Stimulated activated CD8-positive, alpha-beta memory T cell treated with anti-CD3 and anti-CD28 coated beads, Interleukin-2, amount 100 ng/mL, for 48 hours (primary cell): ENCODE measurements at places on chromosomes 3 and 15.

DNA sequence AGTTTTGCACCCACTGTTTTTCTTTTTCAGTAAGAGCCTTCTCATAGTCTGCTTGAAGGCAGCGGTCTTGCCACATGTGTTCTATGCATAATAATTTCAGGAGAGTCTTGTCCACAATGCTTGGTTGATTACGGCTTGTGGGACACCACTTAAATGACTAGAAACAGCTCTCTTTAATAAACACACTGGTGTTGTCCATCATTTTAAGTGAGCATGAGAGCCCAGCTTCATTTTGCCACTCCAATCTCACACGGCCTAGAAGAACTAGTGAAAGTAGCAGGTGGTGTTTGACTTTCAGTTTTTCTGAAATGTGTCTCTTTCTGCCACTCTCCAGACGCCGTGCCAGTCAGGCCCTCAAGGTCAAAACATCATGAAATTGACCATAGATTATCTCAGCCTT, 292.1 kb downstream of the LPP start:
- DNase-seq: no peak

GRCh38 chr3:184188080-184188479, 2.1 kb downstream of the ABCF3 start:
- DNase-seq: no peak

DNA sequence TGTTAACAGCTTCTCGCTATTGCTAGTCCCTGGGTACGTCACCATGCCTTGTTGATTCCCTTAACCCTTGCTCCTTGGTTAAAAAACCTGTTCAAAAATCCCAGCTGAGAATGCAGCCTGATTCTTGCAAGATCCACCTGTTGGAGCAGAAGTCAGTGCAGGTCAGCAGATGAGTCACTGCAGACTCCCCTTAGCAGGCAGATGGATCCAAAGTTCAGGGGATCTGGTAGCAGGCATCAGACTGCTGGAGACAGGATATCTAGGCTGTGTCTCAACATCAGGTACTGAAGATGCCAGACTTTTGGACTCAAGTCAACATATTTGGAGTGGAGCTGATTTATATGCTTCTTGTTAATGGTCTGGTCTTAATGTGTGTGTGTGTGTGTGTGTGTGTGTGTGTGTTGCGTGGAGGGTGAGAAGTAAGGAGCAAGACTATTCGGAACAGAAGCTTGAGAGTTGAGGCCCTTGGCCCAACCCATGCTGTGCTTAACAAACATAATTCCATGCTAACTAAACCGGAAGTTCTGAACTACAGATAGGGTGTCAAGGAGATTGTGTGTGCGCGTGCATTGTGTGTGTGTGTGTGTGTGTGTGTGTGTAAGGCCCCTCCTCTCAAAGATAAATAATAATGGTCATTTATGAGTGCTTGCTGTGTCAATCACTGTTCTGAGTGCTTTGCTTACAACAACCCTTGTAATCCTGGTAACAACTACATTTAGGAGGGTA, 1.0 kb upstream of the C3orf52 start:
- DNase-seq: no peak

GRCh38 chr3:97817965-97818364, 3.8 kb upstream of the CRYBG3 start:
- DNase-seq: no peak

DNA sequence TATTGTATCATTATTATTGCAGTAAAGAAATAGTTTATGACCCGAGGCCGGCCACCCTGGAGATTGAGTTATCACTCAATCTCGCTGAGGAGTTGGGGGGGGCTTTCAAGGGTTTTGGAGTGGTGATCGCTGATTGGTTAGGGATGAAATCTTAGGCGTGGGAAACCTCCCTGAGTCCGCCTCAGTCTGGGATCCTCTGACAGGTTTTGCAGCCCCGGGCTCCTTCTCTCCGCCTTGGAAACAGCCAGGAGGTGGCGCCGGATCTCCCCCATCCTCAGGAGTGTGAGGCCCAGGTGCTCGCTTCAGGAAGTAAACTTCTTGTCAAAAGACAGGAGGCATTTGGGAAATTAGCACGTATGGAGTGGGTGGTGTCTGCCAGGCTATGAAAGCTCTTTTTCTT, 41.1 kb upstream of the SEC61A1 start:
- peak; percentile 8 for DNase-seq

DNA sequence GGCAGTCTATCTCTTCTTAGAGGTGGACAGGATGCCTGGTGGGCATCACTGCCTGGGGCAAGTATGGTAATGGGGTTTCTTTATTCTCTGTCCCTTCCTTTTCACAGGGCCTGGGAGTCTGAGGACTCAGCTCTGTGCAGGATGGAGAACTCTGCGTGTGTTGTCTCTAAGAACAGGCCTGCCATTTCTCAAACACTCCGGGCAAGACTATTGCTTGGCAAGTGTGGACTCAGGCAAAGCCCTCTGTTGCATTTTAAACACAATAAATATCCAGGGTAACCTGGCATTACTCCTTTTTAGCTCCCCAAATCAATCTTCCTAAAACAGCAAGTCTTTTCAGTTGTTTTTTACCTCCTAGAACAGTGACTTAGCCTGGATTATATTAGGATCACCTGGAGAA, 185.1 kb upstream of the ROPN1 start:
- DNase-seq: no peak

DNA sequence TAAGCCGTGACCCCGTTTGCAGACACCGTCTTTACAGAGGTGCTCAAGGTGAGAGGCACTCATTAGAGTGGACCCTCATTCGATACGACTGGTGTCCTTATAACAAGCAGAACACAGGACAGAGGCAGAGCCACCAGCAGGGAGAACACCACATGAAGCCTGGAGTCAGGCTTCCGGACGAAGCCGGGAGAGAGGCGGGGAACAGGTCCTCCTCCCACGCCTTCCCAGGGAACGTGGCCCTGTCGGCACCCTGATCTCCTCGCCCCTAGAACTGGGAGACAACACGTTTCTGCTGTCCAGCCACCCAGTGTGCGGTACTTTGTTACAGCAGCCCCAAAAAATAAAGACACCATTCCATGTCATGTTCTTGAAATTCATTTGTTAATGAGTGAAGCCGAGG, 33.6 kb downstream of the ZDHHC19 start:
- no peak for DNase-seq

- no peak for DNase-seq
Observed at GRCh38 chr3:115111632-115112031, 35.5 kb downstream of the ZBTB20 start.

DNA sequence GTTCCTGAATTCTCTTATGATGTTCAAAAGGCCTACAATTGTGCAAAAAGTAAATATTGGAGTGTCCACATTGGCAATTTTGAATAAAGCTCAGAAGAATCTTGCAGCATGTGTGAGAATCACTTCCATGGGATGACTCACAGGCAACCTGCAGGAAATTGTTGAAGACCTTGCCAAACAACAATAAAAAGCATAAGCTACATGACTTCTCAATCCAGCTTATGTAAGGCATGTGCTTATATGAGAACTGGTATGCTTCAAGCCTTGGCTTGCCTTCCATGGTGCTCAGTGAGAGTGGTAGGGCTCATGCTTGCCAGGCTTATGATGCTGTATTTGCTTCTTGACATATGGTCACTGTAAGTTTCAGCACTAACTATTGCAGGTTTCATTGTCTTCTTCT, 18.4 kb upstream of the BCHE start:
- DNase-seq: no peak

DNA sequence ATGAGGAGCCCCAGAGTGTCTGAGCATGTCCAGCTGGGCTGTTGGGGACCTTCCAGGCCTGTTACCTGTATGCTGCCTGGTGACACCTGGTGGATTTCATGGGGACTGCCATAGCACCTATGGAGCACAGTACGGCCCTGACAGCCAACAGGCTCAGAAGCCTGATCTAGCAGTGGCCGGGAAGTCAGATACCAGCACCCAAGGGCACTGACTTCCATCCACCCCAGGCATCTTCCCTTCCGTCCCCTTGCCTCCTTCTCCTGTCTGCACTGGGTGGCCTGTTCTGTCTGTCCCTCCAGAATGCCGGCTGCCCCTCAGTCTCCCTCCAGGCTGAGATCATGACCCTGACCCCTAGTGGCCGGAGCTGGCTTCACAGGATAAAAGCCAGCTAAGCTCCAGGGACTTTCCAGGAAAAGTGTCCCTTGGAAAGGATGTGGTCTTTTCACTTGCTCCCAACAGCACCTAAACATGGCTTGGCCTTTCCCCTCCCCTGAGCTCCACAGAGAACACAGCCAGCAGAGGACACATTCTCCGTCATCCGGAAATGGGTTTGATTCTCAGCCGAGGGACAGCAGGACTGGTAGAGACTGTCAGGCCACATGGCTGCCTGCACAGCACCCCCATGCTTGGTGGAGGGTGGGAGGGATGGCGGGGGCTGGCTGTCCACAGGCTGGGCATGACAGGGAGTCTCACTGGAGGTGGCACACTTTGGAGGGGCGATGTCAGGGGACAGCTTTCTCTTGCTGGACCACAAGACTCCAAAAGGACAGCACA, 9.5 kb downstream of the RPS17 start:
- peak; percentile 52 for DNase-seq

DNA sequence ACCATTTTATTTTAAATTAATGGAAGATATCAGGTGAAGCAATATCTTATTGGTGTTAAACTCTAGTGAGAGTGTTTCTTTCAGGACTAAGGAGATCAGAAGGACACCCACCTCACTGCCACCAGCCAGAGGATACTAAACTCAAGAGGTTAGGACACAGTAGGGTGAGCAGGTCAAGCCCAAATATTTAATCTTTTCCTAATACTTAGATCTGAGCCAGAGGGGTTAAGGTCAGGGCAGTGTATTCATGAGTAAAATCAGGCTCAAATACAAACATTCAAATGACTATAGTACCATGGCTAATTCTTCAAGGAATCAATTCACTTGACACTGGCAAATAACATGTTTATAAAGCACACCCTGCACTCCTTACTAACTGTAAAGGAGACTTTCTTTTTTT, 65.0 kb upstream of the IP6K2 start:
- DNase-seq: no peak

- no peak for DNase-seq
Observed at GRCh38 chr15:74396146-74396438, 28.6 kb upstream of the CYP11A1 start.
